ENCODE measurements at places on chromosomes 3 and 15.

- DNase-seq, result no peak
Measured at GRCh38 chr15:90860942-90861675, 7.3 kb upstream of the FURIN start.

DNA sequence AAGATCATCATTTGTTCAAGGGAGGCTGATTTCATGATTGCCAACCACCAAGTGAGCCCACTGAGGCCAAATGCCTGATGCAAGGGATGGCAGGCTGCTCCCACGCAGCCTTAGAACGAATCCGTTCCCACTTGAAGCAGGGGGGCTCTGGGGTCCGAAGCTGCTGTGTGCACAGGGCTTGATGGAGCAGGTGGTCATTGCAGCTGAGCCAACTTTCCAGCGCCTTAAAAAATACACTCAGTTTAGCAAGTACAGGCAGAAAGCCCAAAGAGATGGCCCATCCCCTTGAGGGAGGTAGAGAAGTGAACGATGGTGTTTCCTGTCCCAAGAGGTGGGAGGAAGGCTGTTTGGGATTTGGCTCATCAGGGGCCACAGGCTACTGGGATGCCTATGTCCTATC lies 16.7 kb downstream of the LIMD1 start:
- DNase-seq, result no peak

- DNase-seq, result no peak
Measured at GRCh38 chr3:188211476-188211875, 57.5 kb downstream of the LPP start.

DNA sequence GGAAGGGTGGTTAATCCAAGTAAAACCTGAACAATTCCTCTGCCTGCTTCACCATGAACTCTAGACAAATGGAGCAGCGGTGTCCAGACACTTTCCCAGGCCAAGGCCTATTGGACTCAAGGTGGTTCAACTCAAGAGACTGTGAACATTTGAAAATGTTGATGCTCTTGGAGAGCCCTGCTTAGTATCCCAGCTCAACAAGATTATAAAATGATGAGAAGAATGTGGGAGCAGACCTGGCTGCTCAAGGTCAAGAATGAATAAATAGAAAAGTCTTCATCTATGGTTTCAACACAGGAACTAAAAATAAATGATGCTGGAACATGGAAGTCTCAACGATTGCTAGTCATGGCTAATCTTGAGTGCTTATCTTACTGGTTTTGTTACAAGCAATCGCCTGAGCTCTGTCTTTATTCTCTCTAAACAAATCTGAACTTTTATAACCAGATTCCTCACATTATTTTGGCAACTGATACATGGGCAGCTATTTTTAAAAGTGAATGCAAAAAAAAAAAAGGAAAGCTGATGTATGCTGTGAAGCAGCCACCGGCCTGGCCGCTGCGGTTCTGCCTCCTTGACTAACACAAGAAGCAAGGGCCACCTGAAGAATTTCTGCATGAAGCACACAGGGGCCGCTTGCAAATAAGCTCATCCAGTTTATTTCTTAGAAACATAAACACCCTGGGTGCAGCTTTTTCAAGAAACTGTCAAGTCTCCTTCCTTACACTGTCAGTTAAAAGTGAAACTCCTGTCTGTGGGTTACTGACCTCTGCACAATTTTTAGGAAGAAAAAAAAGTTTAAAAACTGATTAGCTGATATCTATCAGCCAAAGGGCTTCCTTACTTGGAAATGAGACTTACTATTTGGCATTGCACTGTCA lies 120.1 kb upstream of the ARHGEF3 start:
- no peak for DNase-seq

DNA sequence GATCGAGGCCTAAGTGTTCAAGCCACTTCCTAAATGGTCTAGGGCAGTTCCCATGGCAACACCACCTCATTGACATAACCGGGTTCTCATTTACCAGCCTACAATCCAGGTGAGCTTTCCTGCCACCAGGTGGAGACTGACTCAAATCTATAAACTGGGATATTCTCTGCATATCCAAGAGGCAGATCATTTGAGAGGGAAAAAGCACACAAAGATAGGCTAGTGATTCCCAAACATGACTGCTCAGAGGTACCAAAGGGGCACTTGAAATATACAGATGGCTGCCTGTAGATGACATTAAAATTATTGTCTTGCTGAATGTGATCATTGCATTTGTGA lies 141.3 kb upstream of the PROK2 start:
- no peak for DNase-seq

- no peak for DNase-seq
Measured at GRCh38 chr3:126340081-126340511, 17.1 kb downstream of the KLF15 start.

DNA sequence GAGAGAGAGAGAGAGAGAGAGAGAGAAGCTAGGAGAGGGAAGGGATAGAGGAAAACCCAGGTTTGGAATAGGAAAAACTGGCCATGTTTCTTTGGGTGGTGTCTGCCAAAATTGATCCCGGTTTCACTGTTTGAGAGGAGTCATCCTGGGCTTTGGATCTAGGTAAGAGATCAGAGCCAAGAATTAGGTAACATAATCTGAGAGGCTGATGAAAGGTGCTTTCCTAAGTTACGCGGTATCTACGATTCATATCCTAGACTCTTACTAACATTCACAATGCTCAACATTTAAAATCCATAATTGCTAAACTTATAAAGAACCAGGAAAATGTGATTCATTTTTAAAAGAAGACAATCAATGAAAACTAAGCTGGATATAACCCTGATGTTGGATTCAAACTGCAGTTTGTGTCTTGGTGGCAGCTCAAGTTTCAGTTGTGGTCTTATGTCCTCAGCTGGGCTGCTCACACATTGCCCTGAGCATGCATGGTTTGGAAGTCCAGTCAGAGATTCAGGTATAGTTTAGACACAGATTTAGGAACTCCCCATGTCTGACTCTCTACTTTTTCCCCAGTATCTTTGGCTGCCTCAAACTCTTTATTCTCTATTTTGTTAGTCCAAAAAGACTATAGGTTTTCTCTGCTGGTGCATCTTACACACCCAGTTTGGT lies 42.5 kb upstream of the FMN1 start:
- no peak for DNase-seq

Data from CD8-positive, alpha-beta memory T cell (primary cell).